ENCODE measurements at places on chromosomes 7 and 10.
A peak's percentile ranks its signal among the peaks of the same experiment; 100 is the strongest.

- DNase-seq: no peak
These were observed 100.5 kb downstream of the CALD1 start for GRCh38 chr7:134879815-134880475.

- DNase-seq: no peak
These were observed 148.0 kb upstream of the SH2B2 start for GRCh38 chr7:102138676-102139075.

GRCh38 chr10:77909749-77910375, 16.7 kb downstream of the DLG5 start:
- no peak for DNase-seq

GRCh38 chr10:5987747-5988146, 10.4 kb upstream of the IL15RA start:
- no peak for DNase-seq

DNA sequence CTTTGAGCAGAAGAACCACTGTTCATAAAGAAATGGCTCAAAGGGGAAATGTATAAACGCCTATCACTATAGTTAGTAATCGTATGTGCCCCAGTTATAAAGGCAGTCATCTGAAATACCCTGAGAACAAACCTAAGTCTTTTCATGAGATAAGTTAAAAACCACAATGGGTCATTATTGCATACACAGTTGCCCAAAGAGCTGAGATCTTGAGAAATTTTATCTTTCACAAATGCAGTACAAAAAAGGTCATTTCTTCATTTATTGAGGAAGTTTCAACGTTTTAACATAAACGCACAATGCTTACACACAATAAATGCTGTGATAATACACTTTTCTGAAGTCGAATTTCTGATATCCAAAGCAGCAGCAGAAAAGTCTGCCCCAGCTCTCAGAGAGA, 114.4 kb downstream of the MICU1 start:
- no peak for DNase-seq

DNA sequence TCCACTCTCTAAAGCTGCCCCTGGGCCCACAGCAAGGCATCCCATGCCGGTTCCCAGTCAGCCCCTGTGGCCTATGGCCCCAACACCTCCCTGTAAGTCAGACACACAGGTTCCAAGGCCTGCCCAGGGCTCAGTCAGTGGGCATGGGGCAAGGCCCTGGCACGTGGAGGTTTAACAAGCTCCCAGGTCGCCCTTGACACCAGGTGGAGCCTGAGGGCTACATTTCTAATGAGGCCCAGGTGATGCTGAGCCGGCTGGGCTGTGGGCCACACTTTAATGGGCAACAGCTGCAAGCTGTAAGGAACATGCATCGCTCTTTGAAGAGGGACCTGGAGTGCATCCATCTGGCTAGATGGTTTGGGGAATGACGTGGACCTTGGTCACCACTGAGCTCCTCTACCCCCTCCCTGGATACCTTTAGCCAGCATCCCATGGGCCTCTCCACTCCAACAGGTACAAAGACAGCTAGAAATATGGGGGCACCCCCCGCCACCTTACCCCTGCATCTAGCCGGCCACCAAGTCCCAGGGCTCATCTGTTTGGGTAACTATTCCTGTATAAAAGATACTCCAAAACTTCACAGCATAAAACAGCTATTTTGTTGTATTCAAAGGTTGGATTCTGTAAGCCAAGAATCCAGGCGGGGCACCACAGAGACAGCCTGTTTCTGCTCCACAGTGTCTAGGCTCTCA, 122.5 kb downstream of the OAT start:
- DNase-seq: no peak

DNA sequence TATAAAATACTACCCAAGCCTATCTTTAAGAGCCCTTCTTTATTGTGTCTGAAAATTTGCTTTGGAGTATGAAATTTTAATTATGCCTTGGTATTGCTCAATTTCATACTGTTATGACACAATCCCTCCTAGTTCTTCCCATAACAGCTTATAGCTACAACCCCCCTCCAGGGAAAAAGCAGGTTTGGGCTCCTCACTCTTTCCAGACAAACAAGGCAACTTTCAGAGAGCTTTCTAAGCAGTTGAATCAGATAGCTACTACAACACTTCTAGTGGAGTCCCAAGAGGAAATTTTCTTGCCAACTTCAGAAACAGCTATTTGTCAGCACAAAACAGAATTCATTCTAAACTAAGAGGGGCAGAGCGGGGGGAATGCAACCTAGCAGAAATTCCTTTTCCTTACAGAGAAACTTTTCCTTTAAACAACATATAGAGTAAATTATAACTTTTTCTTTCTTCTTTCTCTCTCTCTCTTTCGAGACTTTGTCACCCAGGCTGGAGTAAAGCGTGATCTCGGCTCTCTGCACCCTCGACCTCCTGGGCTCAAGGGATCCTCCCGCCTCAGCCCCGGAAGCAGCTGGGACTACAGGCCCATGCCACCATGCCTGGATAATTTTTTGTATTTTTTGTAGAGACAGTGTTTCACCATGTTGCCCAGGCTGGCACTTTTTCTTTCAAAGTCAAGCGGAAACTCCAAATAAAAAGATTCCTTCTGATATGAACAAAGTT, 26.0 kb upstream of the JMJD1C start:
- no peak for DNase-seq

- DNase-seq: no peak
These were observed 489.7 kb upstream of the CELF2 start for GRCh38 chr10:10527861-10528562.

GRCh38 chr10:110681023-110681681, 37.0 kb downstream of the RBM20 start:
- peak; percentile 35 for DNase-seq

DNA sequence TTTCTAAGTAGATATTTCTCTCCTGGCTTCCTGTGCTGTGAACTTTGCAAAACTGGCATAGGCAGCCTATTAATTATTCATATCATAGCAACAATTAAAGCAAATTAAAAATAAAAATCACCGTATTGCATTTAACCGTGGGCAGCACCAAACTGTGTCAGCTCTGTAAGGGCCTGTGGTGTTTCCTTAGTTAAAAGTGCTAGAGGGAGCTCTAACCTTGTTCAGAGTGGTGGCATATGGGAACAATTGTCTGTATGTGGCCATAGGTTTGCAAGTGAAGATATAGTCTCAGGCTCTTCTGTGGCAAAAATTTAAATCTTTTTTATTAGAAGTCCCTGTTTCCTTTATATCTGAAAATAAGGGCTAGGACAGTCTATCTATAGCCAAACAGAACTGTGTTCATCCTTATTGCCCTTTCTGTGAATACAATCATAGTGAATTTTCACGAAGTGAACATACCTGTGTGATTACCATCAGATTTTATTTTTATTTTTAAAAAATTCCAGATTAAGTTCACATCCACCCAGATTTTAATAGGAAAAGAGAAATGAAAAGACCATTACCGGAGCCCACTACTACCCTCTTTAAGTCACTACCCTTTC, 92.6 kb downstream of the POLL start:
- DNase-seq: no peak

DNA sequence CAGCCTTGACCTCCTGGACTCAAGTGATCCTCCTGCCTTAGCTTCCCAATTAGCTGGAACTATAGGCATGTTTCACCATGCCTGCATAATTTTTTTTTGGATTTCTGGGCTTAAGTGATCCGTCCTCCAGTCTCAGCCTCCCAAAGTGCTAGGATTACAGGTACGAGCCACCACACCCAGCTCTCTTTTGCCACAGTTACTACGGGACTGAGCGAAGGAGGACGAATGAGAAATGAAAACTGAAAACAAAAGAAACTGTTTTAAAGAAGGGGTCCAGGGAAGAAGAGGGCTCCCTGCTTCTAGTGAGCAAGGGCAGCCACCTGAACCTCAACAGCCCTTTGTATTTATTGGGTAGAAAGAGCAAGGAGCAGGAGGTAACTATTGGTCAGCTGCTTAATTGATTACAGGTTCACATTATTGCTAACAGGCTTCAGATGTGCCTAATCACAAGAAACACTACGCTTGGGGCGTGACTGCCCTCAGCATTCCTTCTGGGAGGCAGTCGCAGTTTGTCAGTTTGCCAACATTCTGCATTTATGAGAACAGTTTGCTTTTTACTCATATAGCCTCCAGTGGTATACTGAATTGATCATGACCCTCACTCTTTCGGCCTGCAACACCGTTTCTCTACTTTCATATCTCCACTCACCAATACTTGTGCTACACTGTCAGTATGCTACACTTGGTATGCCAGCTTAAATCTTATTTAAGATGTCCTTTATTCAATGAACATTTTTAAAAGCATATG, 676.8 kb downstream of the DNAJB9 start:
- no peak for DNase-seq

DNA sequence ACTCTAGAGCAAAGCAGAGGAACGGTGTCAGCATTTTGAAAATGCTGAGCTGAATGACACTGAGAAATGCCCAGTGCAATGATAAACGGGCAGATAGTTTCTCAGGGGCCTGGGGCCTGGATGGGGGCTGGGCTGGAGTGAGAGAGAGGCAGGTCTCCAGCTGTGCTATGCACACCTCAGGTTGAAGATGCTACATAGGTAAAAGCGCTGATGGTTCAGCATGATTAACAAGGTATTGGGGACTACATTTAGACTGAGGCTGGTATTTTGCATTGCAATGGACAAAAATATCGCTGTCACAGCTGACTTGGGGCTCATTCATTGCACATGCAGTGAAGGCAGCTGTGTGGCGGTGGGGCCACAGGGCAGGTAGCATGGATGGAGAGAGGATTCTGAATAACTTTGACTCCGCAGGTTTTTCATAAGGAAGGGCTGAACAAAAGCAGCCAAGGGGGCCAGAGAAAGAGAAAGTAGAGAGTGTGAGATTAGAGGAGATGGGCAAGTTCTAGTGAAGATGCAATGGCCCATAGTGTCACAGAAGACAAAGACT, 290.8 kb upstream of the ZNF32 start:
- DNase-seq: no peak

- no peak for DNase-seq
These were observed 7.5 kb downstream of the ANKIB1 start for GRCh38 chr7:92253251-92253650.

DNA sequence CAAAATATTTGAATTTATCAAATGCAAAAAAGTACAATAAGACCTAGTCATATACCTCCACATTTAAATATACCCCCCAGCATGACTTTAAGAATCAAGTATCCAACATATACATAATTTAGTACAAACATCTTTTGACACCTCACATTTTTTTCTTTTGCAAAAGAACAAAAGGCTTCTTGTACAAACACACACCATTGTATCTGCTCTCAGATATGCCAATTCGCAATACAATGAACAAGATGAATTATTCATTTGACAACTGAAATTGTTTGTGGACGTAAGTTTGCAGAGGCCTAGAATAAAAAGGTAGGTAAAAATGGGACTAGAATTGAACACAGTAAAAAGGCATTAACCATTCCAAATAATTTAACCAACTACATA, 154.4 kb downstream of the CACNA2D1 start:
- DNase-seq: no peak

DNA sequence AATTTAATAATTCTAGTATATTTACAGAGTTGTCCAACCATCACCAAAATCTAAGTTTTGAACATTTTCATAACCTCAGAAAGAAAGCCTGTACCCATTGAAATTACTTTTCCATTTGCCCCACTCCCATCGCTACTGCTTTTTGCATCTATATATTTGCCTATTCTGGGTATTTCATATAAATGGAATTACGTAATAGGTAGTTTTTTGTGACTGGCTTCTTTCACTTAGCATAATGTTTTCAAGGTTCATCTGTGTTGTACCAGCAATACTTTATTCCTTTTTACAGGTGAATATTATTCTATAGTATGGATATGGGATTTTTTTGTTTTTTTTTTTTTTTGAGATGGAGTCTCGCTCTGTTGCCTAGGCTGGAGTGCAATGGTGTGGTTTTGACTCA, 22.6 kb downstream of the KIF11 start:
- no peak for DNase-seq

- no peak for DNase-seq
These were observed 88.2 kb upstream of the GPR26 start for GRCh38 chr10:123577921-123578461.

GRCh38 chr10:115937768-115938056, 335.3 kb downstream of the GFRA1 start:
- DNase-seq: no peak

DNA sequence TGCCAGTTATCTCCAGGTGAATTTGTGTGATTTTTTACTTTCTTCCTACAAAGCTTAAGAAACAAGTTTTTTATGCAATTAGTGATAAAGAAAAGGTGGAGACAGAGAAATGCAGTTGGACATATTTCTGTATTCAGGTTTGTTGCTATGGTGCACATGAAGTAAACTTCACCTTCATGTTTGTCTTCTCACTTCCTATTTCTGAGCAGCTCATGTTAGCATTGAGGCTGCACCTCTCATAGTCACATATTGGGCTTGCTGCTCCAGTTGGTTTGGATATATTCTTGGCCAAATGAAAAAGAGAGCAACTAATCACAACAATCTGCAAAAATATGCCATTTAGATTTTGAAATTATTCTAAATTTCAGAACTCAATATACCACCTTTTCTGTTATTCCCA, 475.6 kb upstream of the ZWINT start:
- DNase-seq: no peak

GRCh38 chr10:122659651-122660050, 40.0 kb downstream of the C10orf120 start:
- no peak for DNase-seq

GRCh38 chr7:1708596-1709251, 38.6 kb downstream of the ELFN1 start:
- no peak for DNase-seq

DNA sequence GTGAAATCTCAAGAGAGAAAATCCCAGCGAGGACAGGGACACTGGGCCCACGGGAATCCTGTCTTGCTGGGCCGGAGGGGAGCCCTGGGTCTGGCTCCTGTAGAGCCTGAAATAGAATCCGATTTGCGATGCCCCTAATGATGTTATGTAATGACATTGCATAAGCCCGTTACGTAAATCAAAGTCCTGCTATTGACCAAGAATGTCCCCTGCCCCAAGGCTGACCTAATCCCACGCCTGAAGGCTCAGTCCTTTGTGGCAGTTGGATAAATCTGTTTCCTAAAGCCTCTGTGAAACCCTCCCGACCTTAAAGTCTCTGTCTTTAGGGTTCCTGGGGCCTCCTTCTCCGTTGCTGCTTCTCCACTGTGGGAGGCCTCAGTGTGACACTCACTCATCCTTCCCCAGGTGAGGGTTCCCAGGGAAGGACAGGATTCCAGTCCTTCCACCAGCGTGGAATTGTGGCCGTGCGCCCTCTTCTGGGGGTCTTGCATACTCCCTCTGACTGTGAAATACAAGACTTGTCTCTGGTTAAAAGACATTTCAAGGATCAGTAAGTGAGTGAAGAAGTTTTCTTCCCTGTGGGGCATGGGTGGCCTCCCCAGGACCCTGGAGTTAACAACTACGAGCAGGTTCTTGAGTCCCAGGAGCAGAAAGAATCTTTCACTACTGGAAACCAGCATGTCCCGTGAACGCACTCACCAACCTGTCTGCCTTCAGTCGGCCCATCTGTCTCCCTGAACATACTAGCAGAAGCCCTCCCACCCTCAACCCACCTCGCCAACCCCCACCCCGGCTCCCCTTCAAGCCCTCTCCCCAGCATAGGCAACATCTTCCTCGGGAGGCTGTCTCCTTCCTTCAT, 19.8 kb downstream of the ZNF467 start:
- no peak for DNase-seq

DNA sequence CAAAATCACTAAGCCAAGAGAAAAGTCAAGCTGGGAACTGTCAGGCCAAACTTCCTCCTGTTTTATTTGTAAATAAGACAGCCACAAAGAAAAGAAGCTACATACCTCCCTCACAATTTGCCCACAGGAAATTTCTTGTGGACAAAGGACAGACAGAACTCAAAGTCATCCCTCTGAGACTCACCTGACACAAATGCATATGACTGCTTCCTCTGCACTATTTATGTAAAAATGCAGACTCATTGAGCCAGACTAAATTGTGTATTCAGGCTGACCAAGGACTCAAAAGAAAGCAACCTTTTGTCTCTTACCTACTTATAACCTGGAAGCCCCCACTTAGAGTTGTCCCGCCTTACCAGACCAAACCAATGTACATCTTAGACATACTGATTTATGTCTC, 11.8 kb downstream of the TOMM7 start:
- DNase-seq: no peak

Data from CD8-positive, alpha-beta T cell (primary cell).